ENCODE measurements at places on chromosomes 12 and 14.

- no peak for DNase-seq
Measured at GRCh38 chr12:27013611-27014084, 536 bp downstream of the TM7SF3 start.

- no peak for DNase-seq
Measured at GRCh38 chr12:9760699-9761418, at the start of gene CD69. TSS of gene CD69 (minus strand) at chr12:9760901. CDS start at chr12:9760820, 81 bp downstream.

GRCh38 chr12:132270969-132271754 lies 58.2 kb downstream of the GALNT9 start:
- no peak for DNase-seq

DNA sequence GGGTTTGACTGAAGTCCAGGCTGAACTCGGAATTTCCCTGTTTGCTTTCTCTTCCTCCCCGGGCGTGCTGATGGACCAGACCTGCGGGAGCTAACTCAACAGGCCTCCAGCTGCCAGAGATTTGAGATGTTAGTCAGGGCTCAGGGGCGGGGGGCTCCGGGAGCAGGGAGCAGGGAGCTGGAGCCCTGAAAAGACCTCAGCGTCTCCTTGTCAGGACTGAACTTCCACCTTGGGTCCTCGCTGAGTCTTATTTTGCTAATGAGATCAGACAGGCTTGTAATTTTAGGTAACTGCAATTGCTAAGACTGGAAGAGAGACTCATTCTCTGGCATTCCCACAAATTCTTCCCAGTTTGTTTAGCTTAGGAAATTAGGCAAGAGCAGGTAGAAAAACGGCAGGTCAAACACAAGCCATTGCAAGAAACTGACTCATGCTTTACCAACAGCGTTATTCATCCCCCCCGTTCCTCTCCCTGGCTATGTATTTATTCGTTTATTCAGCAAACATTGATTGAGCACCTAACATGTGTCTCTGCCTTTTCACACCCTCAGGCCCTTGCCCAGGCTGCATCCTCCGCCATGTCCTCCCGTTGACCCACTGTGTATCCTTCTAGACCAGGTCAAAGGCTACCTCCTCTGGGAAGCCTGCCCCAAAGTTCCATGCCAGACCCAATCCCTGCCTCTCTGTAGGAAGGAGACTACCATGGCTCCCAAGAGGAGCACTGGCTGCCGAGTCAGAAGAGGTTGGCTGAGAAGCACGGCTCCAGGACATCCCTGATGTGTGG lies 80.4 kb upstream of the DIO3 start:
- no peak for DNase-seq

- no peak for DNase-seq
Measured at GRCh38 chr12:98719515-98720504, 74.7 kb downstream of the APAF1 start.

GRCh38 chr12:70876952-70877351 lies 43.6 kb downstream of the PTPRR start:
- DNase-seq, result no peak

- DNase-seq, result no peak
Measured at GRCh38 chr12:58980768-58981167, 60.5 kb upstream of the LRIG3 start.

DNA sequence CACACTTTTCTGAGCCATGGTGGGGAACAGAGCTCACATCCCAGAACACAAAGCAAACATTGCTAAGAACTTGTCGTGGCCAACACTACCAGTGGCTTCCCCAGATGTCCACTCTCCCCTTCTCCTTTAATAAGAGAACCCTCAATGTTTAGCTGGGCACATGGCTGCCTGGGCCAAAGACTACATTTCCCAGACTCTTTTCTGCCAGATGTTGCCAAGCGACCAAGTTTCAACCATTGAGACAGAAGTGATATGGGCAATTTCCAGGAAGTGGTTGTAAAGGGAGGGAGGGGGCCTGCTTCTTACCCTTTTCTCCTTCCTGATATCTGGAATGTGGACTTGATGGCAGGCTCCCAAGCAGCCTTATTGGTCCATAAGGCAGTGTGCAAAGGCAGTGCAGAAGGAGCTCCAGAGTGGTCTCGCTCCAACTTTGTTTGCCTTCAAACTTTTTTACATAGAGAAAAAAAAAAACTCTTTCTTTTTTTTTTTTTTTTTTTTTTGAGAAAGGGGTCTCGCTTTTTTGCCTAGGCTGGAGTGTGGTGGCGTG lies 24.9 kb upstream of the JDP2 start:
- DNase-seq, result no peak

Data from amygdala (tissue), 56 donors.